Right cardiac atrium (tissue), 5 donors: ENCODE measurements at places on chromosomes 16 and 17. TPM values are rescaled to one million over a fixed set of nuclear protein-coding genes. Genes with fewer than 3 reads are reported as not detected.

- no peak for DNase-seq
These were observed 28.2 kb downstream of the TNFRSF13B start for GRCh38 chr17:16943541-16944333.

DNA sequence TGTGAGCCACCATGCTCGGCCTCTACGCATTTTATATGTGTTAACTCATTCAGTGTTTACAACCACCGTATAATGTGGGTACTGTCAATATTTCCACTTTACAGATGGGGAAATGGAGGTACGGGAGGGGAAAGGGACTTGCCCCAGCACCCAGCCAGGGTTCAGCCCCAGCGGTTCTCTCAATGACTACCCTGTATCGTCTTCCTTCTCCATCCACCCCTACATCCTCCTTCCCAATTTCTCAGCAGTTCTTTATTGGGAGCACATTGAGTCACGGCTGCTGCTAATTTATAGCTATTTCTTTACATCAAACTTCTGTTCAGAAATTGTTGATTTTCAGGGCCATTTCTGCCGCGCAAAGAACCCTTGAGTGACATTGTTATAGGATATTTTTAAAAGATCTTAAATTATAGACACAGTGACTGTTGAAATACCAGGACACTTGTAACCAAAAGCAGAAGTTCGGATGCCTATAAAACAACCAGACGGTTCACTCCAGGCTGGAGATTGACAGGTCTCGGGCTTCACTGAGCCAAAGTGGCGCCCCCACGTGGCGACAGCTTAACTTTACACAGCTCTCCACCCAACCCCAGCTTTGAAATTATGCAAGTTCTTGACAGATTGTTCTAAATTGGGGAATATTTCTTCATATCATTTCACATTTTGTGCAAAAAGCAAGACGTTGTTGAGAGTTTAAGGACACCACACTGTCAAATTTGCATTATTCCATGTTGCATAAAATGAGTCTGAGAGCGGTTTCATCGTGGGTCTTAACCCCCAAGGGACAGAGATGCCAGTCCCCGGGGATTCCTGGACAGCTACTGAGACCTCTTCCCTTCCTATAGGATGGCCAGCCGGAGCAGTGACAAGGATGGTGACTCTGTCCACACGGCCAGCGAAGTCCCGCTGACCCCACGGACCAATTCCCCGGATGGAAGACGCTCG, 11.8 kb downstream of the SYT17 start:
- DNase-seq, result peak; percentile 70

GRCh38 chr16:868846-869822, 68.6 kb upstream of the GNG13 start:
- DNase-seq, result peak; percentile 44

- no peak for DNase-seq
These were observed 132.6 kb downstream of the PARN start for GRCh38 chr16:14497245-14498082.

GRCh38 chr17:44522883-44523671, 19.9 kb upstream of the GPATCH8 start:
- DNase-seq, result peak; percentile 77

DNA sequence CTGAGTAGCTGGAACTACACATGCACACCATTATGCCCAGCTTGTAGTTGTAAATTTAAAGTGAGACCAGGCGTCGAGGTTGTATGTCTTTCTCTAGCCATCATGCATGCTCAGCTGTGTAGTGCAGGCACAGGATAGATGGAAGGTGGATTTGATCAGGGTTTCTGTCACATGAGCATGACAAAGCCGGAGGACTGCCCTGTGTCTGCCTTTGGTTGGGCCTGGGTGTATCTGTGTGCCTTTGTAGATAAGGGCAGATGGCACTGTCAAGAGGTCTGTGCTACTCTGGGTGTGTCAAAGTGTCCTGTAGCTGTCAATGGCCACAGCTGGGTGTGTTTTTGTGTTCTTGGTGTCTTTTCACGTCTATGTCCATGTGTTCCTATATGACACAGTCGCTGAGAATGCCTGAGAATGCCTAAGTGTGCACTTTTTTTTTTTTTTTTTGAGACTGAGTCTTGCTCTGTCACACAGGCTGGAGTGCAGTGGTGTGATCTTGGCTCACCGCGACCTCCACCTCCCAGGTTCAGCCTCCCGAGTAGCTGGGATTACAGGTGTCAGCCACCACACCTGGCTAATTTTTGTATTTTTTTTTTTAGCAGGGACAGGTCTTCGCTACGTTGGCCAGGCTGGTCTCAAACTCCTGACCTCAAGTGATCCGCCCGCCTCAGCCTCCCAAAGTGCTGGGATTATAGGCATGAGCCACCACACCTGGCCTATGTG, 4.1 kb upstream of the NAGS start:
- no peak for DNase-seq

- peak; percentile 94 for DNase-seq
These were observed 10.6 kb downstream of the ATP6V0D1 start for GRCh38 chr16:67470359-67470758.

- no peak for DNase-seq
These were observed 17.0 kb downstream of the ACSF3 start for GRCh38 chr16:89110641-89111040.

DNA sequence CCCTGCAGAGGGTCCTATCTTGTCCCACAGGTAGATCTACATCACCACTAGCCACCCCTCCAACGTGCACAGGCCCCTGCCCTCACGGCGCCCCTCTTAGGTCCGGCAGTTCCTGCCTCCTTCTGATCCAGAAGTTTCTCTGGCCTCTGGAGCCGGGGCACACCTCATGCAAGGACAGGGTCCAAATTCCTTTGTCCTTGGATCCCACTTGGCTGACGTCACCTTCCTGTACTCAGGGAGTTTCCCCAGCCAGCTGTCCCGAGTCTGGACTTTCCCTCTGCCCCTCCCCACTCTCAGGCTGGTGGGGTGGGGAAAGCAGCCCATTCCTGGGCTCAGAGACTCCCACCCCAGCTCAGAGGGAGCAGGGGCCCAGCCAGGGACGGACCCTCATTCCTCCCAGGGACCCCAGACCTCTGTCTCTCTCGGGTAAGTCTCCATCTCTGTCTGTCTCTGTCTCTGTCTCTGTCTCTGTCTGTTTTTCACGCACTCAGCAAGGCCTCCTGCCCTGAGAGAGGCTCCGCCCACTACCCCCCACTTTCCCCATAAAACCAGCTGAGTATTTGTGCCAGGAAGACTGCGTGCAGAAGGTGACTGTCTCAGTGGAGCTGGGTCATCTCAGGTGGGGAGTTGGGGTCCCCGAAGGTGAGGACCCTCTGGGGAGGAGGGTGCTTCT, at the start of gene IL32:
IL32 (plus strand) TSS at position 572 of the 673 bp plus-strand sequence. CDS start 172 bp downstream, outside the sequence.
- DNase-seq, result peak; percentile 85

GRCh38 chr17:75049057-75049456, 2.0 kb downstream of the KCTD2 start:
- DNase-seq, result no peak

DNA sequence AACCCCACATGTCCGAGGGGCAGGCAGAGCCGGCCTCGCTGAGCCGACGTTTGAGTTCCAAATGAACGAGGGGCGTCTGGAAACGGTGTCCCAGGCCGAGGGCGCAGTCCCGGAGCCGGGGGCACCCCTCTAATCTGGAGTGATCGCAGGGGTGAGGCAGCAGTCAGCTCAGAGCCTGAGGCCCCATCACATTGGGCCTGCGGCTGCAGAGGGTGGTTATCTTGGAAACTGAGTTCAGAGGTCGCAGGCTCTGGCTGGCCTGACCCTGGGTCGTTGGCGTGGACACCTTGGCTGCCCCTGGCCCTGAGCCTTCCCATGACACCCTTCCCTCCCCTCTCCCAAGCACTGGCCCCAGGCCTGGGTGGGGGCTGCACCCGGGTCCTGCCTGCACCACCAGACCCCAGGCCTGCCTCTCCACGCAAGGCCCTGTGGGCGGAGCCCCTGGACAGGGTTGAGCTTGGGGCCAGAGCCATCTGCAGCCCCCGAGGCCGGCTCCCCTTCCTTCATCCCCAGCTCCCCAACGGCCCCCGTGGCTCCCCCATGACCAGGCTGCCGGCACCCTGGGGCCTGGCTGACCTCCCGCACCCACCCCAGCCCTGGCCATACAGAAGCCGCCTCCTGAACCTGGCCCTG, 45.6 kb downstream of the ZFPM1 start:
- DNase-seq, result peak; percentile 66

DNA sequence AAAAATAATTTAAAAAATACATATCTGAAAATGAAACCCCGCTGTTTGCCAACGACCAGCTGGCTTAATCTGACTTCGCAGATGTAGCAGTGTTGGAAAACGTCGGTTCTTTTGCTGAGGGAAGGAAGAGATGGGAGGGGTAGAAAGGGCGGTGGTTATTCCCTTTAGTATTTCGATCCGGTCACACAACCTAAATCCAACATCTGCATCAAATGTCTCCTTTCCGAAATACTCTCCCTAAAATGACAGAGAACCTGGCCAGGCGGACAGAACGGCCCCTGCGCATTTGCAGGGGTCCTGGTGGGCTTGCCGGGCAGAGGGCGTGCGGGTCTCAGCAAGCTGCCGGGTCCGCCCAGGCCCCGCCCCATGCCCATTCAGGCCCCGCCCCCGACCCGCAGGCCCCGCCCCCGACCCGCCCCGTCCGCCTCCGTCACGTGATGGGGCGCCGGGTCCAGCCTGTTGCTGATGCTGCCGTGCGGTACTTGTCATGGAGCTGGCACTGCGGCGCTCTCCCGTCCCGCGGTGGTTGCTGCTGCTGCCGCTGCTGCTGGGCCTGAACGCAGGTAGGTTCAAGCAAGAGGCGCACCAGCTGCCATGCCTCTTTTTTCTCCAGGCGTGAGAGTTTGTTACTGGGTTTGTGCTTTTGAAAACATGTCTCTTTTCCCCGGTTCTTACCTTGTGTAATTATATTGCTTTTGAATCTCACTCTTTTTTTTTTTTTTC, at the start of gene SCPEP1:
SCPEP1 (plus strand) TSS at position 459 of the 723 bp plus-strand sequence; CDS start at position 488, 29 bp downstream.
- DNase-seq, result peak; percentile 94

DNA sequence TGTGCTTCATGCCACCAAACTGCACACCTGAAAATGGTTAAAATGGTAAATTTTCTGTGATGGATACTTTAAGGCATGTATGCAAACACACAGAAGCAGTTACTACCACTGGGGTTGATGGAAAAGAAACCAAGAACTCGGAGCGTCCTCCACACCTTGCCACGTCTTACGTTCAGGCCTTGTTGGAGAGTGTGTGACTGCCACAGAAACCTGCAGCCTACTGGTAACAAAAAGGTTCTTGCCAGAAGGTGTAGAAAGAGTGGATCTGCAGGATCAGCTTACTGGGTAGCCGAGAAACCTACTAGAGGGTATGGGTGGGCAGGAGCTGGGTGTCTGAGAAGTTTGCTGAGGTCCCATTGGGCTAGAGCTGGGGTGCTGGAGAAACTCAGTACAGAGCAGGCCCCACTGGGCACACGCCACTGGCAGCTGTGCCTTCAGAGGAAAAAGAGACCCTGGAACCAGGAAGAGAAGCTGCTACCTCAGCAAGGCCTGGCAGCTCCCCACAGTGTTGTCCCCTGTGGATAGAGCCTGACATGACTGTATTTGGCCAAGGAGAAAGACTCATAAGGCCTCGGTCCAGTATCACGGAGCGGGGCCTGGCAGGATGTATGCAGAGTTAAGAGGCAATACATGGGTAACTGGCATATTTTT, 204.6 kb downstream of the SEC14L1 start:
- DNase-seq, result peak; percentile 74

DNA sequence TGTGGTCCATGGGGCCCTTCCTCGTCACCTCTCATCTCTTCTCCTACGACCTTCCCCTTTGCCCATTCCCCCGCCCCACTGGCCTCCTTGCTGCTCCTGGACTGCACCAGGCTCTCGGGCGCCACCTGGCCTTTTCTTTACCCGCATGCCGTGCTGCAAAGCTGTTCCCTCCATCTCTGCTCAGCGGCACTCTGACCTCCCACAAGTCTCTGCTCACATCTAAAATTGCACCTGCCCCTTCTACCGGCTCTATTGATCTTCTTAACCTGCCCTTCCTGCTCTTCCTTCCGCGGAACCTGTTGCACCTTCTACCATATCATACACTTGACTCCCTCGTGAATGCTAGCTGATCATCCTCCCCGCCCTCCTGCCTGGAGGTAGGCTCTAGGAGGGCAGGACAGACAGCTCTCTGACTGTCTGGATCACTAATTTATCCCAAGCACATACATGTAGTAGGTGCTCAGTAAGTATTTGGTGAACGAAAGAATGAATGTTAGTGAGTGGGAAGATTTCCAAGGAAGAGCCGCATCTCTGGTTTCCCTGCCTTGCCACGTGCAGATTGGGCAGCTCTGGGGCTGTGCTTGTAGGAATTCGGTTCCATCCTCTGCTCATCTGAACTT, 17.3 kb downstream of the DNAH17 start:
- peak; percentile 26 for DNase-seq

GRCh38 chr16:57734308-57734924, 1.2 kb upstream of the KATNB1 start:
- no peak for DNase-seq

GRCh38 chr17:71966459-71967313, 154.1 kb upstream of the SOX9 start:
- peak; percentile 47 for DNase-seq

- DNase-seq, result no peak
These were observed 178.4 kb downstream of the PRKCA start for GRCh38 chr17:66480802-66481201.

- DNase-seq, result no peak
These were observed 146.3 kb downstream of the CMIP start for GRCh38 chr16:81590714-81591544.

DNA sequence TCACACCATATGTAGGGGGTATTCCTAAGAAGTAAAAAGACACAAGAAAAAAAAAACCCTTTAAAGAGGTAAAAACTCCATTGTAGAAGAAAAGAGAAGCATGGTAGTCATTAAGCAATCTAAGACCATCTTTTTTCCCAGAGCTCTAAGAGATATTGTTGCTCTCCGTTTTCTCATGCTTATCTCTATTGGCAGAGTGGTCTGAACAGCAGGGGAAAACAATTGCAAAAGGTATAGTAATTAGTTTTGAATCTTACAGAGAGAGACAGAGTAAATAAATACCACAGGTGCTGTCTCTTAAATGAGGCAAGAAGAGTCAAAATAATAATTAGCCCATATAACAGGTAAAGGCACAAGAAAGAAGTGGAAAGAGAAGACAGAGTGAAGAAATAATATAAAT, 821.4 kb upstream of the CA10 start:
- no peak for DNase-seq

GRCh38 chr17:71872843-71873485, 247.9 kb upstream of the SOX9 start:
- no peak for DNase-seq

The TMIGD1 gene
- not detected for total RNA-seq

The KRT39 gene
- total RNA-seq, result not detected

The IKZF3 gene
- total RNA-seq, result 0.92 TPM

The SLC39A11 gene
- 12.6 TPM for total RNA-seq

The CTRB1 gene
- total RNA-seq, result 0.62 TPM

The CFAP97D1 gene
- not detected for total RNA-seq

The ZPBP2 gene
- total RNA-seq, result not detected

The SOX15 gene
- 6.0 TPM for total RNA-seq
